Psoas muscle (tissue), 8 donors: ENCODE measurements at places on chromosomes 3 and 15. TPM values are rescaled to one million over a fixed set of nuclear protein-coding genes. Genes with fewer than 3 reads are reported as not detected.

GRCh38 chr3:78972617-78973301 is 795.0 kb downstream of the ROBO1 start:
- H3K4me1 ChIP-seq, result peaks cover 14% of the 10 kb centered on the region
- H3K4me3 ChIP-seq, result no peak overlapping the region
- H3K36me3 ChIP-seq, result no peaks in the 10 kb centered on the region
- H3K27ac ChIP-seq, result no peak overlapping the region
- no peak for DNase-seq
- no peaks in the 10 kb centered on the region for H3K27me3 ChIP-seq

- no peaks in the 10 kb centered on the region for H3K36me3 ChIP-seq
- H3K4me3 ChIP-seq, result no peak overlapping the region
- H3K27me3 ChIP-seq, result no peaks in the 10 kb centered on the region
- peaks cover 23% of the 10 kb centered on the region for H3K4me1 ChIP-seq
These were observed 32.3 kb upstream of the APH1B start for GRCh38 chr15:63244976-63245645.

- H3K4me3 ChIP-seq, result no peak overlapping the region
- no peak for DNase-seq
- H3K27ac ChIP-seq, result no peak overlapping the region
- peaks cover 3% of the 10 kb centered on the region for H3K36me3 ChIP-seq
- H3K27me3 ChIP-seq, result no peaks in the 10 kb centered on the region
These were observed 79.7 kb downstream of the SEC22A start for GRCh38 chr3:123281406-123281805.

DNA sequence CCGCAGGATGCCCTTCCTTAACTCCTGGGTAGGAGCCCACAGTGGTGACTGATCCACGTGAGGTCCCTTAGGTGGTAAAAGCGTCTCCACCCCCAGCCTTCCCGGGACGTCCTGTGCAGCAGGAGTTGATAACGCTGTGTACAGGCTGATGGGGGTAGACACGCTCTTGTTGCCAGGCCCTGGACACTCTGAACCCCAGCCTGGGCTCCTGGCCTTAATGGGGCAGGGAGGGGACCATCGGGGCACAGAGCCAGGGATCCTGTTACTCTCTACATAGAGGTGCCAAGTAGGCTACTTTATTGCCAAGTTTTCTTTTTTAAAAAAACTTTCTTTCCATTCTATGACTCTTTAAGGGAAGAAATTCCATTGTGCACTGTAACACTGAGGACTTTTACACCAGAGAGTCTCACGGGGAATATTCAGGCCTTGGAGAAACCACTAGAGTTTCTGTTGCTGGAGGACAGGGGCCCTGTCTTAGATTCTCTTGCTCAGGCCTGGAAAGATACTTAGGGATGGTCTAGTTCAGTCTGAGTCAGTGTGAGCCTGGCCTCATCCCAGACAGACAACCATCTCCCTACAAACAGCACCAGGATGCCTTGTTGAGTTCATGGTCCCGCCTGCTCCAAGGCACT is 104.3 kb upstream of the RNU6-1 start:
- peak; percentile 60 for DNase-seq
- H3K36me3 ChIP-seq, result no peaks in the 10 kb centered on the region
- H3K27me3 ChIP-seq, result no peaks in the 10 kb centered on the region
- H3K4me3 ChIP-seq, result no peak overlapping the region
- H3K27ac ChIP-seq, result no peak overlapping the region

GPR27 gene
- 1.2 TPM for total RNA-seq

XRN1 gene
- 26.7 TPM for total RNA-seq

ST8SIA2 gene
- total RNA-seq, result 0.12 TPM

SAMD7 gene
- not detected for total RNA-seq

OR5AC2 gene
- total RNA-seq, result not detected
